Activated T-cell treated with anti-CD3 and anti-CD28 coated beads for 24 hours (primary cell): ENCODE measurements at places on chromosomes 7 and 10.
A peak's percentile ranks its signal among the peaks of the same experiment; 100 is the strongest.

DNA sequence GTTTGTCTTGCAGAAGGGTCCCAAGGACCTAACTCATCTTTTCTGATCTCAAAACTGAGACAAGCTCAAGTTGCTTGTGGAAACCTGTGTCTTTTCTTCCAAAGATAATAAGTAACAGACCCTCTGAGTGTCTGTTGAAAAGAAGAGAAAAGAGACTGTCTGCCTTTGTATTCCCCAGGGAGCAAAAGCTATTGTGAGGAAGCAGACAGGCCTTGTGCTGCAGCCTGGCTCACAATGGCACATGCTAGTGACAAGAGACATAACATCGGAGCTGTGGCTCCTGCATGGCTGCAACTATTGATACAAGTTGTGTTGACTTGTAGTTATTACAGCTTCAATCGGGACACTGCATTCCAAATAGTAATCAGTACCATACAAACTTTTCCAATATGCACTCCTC, 202.9 kb downstream of the DKK1 start:
- no peak for DNase-seq

DNA sequence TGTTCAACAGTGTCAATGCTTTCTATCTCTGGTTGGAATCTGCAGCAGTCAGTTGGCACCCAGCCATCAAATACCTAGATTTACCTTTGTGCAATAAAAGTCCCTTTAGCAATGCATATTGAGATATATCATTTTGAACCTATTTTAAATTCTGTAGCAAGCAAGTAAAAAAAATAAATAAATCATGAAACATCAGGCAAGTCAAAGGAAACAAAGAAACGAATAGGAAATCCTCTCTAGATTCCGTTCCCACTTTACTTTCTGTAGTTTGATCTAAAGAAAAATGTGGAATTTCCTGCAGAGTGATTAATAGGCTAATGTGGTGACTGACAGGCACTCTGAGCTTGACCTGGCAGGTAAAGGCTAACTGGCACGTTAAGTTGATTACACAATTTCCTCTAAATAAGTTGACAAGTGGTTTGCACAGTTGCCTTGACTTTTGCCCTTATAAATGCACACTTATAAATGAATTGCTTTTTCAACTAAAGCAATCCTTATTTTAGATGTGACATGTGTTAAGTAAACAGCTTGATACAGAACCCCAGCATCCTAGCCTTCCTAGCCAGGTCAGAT, 208.1 kb upstream of the TCF7L2 start:
- DNase-seq = no peak

- DNase-seq = no peak
These were observed 72.8 kb upstream of the MTPN start for GRCh38 chr7:136049818-136050461.

GRCh38 chr10:14478604-14479003, 147.9 kb upstream of the FRMD4A start:
- DNase-seq = peak; percentile 2

DNA sequence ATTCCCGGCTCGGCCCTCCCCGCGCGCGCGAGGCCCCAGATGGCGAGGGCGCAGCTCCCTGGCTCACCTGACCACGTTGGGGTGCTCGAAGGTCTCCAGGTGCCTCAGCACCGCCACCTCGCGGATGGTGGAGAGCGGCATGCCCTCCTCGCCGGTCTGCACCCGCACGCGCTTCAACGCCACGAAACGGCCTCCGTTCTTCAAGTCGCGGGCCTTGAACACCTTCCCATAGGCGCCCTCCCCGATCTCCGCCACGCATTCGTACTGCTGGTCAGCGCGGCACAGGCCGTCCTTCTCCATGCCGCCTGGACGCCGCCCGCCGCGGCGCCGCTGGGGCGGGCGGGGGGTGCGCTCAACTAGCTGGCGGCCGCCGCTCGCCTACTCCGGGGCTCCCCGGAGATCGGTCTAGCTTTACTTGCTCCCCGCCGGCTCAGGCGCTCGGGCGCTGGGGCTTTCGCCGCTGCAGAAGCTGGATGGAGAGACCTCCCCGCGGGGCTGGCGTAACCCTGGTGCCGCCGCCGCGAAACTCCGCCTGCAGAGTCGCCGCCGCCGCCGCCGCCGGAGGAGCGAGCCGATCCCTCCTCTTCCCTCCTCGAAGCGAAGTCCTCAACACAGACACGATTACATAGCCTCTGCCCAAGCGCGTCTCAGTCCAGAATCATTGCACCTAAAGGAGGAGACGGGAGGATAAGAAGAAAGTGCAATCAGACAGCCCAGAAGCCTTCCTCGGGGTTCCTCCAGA, 3.2 kb downstream of the CDK6 start:
- DNase-seq = peak; percentile 81

DNA sequence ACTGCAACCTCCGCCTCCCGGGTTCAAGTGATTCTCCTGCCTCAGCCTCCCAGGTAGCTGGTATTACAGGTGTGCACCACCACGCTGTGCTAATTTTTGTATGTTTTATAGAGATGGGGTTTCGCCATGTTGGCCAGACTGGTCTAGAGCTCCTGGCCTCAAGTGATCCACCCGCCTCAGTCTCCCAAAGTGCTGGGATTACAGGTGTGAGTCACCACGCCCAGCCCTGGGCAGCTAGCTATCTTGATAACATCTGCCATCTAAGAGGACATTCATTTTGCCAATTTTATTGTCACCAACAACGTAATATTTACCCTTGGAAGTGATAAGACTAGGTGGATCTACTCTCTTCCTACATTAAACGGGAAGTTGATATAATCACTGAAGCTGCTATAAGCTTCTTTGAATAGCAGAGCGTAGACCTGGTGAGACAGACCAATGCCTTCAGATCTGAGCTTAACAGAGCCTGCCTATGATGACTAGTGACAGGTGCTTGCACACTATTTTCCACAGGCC, 39.7 kb upstream of the SLC35B4 start:
- DNase-seq = no peak

DNA sequence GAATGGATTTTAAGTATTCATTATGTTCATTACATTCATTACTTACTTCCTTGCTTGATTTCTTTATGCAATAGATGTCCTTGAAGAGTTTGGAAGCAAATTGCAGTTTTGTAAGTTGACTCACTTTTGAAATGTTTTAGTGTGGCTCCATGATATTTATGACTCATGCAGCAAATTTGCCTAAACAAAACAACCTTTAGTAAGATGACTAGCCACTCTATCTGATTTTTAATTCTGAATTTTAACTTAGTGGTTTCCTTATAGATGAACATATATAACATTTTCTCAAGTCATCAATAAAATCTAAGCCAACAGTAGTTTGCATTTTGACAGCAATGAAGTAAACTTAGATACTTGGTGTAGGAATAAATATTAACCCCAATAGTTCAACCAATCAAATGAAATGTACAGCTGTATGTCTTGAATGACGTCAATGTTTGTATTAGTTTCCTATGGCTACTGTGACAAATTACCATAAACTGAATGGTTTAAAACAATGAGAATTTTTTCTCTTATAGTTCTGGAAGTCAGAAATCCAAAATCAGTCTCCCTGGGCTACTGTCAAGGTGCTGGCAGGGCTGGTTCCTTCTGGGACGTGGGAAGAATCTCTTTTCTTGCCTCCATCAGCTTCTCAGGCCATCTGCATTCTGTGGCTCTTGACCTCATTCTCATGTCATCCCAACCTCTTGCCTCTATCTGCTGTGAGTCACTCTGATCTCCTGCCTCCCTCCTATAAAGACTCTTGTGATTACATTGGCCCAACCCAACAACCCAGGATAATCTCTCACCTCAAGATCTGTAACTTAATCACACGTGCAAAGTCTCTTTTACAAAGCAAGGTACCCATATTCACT, 73.4 kb downstream of the AHR start:
- no peak for DNase-seq

- no peak for DNase-seq
These were observed 192.3 kb upstream of the STK17A start for GRCh38 chr7:43390576-43390975.

DNA sequence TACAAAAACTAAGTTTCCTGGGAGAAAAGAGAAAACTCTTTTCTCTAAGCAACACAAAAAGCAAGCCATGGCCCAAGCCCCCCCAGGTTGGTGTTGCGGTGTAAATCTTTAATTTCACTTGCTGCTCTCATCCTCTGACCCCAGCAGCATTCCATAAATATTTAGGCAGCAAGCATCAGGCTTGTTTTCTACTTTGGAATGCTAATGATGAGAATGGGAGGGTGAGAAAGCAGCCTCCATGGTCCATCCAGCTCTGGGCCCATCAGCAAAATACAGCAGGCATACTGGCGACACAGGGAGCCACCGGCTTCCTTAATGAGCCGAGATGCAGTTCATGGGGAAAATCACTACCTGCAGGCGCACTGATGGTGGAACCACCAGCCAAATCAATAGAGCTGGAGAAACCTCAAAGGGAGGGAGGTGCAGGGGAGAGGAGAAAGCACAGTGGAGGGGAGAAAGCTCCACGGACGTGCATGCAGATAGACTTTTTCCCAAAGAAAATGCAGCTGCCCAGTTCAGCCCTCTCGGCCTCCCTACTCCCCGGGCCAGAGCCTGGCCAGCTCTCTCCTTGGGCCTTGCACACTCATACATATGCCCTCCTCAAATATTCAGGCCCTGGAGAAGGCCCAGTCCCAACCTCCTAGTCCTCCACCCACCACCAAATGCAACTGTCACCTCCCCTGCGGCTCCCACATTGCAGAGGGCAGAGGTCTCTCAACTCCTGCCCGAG, 131.9 kb downstream of the GRID1 start:
- DNase-seq = no peak

DNA sequence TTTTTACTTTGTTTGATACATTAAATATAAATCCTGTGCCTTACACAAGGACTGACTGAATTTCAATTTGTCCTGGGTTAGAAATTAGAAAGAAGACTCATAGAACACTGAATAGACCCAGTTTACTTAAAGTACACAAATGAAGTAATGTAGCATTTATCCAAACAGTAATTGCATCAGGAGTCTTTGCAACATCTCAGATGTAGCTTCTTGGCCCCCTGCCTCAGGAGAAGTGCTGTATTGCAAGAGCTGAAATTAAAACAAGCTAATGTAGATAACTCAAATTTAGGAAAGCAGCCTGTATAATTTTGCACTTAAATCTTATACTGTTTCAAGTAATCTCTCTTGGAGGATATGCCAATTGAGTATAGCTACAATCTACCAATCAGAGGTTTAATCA, 54.3 kb upstream of the KCND2 start:
- no peak for DNase-seq

DNA sequence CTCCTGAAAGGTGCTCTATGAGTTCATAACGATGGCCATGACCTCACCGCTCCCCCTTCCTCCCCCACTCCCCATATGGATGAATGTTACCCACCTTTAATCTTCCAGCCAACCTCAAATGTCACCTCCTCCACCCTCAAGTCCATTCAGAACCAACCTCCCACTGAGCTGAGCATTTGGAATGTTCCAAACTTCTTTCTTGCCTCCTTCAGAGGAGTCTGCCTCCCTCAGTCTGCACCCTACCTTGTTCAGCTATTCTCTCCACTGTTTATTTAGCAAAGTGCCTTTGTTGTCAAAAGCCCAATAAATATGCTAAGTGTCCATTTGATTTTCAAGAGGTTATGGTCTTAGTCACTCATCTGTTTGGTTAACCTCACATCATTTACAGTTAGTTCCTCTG, 22.9 kb upstream of the MTPAP start:
- DNase-seq = no peak
